ENCODE measurements at places on chromosomes 6 and 20.

- DNase-seq, result no peak
These were observed 17.7 kb downstream of the C20orf203 start for GRCh38 chr20:32655903-32656512.

GRCh38 chr6:81969011-81969410, 216.5 kb upstream of the TENT5A start:
- no peak for DNase-seq

DNA sequence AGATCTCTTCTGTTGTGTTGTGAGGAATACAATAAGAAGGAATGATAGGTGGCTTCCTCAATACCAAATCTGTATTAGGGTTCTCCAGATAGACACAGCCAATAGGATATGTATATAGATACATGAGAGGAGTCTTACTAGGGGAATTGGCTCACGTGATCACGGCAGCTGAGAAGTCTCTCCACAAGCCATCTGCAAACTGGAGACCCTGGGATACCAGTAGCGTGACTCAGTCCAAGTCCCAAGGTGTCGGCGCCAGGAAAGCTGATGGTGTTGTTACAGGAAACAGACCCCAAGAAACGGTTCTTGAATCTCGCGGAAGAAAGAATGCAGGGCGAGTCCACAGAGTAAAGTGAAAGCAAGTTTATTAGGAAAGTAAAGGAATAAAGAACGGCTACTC, 61.4 kb downstream of the SYTL3 start:
- DNase-seq, result no peak

- DNase-seq, result no peak
These were observed 2.6 kb upstream of the IPCEF1 start for GRCh38 chr6:154359161-154359574.

DNA sequence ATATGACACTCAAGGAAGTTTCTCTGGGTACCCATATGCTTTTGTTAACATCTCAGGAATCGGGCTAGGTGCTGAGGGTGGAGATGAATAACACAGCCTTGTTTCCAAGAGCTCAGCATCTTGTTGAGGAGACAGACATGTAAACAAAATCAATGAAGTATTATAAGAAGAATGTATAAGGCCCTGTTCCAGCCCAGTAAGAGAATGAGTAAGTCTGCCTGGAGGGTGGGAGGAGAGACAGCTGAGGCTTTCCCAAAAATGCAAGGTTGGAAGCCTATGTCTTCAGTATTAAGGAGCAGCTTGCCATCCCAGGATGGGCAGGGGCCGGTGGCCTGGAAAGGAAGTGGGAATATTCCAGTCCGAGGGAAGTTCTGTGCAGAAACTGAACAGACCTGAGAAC, 615.3 kb upstream of the BTBD3 start:
- no peak for DNase-seq

- DNase-seq, result no peak
These were observed 48.2 kb upstream of the RALY start for GRCh38 chr20:33945391-33946081.

DNA sequence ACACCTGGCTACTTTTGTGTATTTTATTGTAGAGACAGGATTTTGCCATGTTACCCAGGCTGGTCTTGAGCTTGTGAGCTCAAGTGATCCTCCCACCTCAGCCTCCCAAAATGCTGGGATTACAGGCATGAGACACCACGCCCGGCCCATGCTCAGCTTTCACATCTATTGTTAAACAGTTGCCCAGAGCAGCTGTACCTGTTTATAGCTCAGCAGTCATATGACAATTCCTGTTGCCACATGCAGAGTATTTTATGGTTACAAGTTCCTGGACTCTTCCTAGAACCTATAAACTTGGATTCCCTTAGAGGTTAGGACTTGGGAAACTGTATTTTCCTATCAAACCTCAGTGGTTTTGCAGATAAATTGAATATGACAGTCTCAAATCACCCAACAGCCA, 188.3 kb upstream of the KCNG1 start:
- DNase-seq, result no peak
